CD4-positive, alpha-beta T cell treated with Interleukin-6 at 100 ng/mL for 8 hours (primary cell): ENCODE measurements at places on chromosomes 16 and 17.

DNA sequence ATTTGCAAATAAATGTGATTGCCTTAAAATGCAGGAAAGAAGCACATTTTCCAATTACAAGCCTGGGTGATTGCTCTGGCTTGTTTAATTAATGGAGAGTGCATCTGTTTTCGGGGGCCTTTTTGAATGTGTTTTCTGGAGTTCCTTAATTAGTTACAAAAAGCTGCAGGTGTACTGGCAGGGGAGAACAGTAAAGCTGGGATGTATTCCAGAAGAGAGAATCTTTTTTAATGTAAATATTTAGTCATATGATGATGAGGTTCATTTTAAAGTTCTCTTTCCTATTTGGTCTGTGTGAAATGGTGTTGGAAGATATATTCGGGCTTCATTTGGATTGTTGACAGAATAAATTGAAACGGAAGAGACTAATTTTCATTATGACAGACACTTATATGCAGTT lies 70.9 kb upstream of the N4BP1 start:
- no peak for DNase-seq

DNA sequence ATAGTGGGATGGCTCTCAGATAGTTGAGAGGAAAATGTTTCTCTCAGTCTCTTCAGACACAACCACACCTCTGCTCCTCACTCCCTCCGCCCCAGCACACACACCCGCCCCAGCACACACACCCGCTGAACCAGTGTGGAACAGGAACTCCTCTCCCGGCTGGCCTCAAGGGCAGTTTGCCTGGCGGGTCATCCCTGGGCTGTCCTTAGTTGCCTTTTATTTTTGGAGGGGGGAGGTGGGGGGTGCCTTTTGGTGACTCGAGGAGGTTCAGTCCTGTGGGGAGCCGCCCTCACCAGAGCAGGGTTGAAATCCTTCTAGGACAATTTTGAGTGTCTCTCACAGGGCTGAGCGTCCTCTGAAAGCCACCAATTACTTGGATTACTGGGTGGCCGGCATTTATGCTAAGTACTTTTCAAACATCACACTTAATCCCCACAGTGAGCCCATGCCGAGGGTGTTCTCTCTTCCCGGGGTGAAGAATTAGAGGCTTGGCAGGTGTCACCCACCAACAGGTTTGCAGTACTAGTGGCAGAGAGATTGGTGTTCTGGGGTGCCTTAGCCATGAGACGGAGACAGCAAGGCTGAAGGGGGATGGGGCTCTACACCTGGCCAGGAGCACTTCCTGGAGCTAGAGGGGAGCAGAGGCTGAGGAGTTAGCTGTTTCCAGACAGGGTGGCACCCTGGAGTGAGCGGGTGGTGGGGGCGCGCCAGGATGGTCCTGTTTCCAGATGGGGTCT lies 2.8 kb downstream of the RASD1 start:
- DNase-seq, result no peak

- DNase-seq, result no peak
These were observed 30.5 kb downstream of the TMEM11 start for GRCh38 chr17:21183468-21183867.

GRCh38 chr17:43021741-43022512 lies at the start of gene VAT1:
Gene VAT1, minus strand, starts transcription at chr17:43022385. Its CDS starts 63 bp downstream, at chr17:43022322.
- peak; percentile 54 for DNase-seq

- no peak for DNase-seq
These were observed 4.3 kb upstream of the TLCD2 start for GRCh38 chr17:1714427-1714979.

- no peak for DNase-seq
These were observed 134.1 kb upstream of the GNAO1 start for GRCh38 chr16:56057151-56057550.

- no peak for DNase-seq
These were observed 16.4 kb downstream of the ATP6V0D1 start for GRCh38 chr16:67464565-67464964.
